ENCODE measurements at places on chromosomes 1 and 21. TPM values are rescaled to one million over a fixed set of nuclear protein-coding genes. Genes with fewer than 3 reads are reported as not detected.

ZC3H12A gene
- polyA plus RNA-seq: 0.54 TPM

LIPI gene
- polyA plus RNA-seq: 0.12 TPM

TBX19 gene
- 1.7 TPM for polyA plus RNA-seq

- DNase-seq: peak; percentile 89
Measured at GRCh38 chr1:153977250-153978240, at the start of gene JTB. TSS of gene JTB (minus strand) at chr1:153977674. CDS start at chr1:153977252, 422 bp downstream.

- no peak for DNase-seq
Measured at GRCh38 chr21:18252680-18253079, 8.0 kb downstream of the CHODL start.

DNA sequence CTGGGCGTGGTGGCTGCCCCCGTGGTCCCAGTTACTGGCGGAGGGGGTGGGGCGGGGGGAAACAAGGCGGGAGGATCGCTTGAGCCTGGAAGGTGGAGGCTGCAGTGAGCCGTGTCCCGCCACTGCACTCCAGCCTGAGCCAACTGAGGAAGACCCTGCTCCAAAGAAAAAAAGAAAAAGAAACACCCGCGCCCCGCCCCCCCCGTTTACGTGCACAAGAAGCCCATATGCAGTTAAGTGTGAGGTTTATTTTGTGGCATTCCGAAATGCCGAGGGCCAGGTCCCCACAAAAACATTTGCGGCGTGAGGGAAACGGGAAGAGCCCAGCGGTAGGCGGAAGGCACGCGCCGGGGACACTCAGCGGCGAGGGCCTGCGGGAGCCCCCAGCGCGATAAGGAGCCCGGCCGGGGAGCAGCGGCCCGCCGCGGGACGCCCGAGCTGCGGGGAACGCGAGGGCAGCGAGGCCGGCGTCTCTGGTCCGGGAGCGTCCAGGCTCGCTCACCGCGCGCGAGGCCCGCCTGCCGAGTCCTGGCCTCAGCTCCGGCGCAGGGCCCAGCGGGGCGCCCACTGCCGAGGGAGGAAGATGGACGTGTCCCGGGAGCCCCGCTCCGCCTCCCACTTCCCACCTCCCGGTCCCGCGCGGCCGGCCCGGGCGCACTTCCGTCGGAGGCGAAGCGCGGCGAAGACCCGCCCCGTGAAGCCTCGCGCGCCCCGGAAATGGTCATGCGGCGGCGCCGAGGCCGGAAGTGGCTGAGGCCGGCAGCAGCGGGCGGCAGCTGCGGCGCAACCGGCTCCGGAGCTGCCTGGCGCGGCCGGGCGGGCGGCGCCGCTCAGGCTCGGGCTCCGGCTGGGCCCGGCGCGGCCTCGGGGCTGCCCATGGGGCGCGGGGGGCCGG is at the start of gene TRAPPC10:
TRAPPC10 (plus strand) TSS at position 731 of the 895 bp plus-strand sequence. CDS start 185 bp downstream, outside the sequence.
- peak; percentile 92 for DNase-seq

- no peak for DNase-seq
Measured at GRCh38 chr1:218112862-218113261, 172.2 kb upstream of the RRP15 start.

DNA sequence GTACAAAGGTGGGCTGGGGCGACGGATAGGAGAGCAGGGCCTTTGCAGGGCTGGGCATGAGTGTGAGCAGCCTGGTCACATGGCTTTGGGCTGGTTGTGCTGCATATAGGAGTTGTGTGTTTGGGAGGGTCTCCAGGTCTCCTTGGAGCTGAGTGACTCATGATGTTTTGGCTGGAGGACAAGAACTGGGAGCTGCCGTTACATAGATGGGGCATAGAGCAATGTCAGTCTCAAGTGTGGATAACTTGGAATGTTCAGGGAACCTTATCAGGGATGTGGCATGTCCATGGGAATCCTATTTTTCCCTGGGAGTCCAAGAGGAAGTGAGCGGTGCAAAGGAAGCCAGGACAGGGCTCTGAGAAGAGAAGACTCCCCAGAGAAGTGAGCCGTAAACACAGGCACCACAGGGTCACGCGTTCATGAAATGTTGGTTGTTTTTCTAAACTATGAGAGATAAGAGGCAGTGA is 136.4 kb upstream of the KCNE2 start:
- DNase-seq: no peak
